ENCODE measurements at places on chromosomes 2 and 18.

GRCh38 chr18:25360301-25360899, 8.4 kb upstream of the ZNF521 start:
- DNase-seq: no peak

GRCh38 chr2:172985139-172985892, 90.3 kb upstream of the MAP3K20 start:
- DNase-seq: peak; percentile 70

DNA sequence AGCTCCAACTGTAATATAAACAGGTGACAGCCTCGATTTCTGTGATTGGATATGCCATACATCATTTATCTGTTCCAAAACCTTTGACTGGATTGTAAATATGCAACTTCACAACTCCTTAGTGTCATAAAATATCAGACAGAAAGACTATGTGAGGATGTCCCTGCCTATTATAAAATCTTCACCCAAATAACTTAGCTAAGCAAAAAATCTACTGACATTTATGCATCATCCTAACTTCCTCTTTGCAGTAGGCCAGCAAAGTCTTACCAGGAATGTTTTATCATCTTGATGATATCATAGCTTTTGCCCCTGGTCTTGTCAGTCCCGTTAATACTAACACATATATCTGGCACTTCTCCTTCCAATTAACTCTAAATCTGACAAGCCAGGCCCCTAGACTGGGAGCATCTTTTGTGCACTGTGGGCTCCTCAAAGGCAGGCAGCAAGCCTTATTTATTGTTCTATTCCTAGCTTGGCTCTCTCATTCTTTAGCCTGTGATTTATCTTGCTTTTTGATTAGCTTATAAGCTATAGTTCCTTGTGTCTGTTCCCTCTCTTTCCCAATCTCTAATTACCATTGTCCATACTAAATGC, 356.5 kb upstream of the HNMT start:
- DNase-seq: no peak

- DNase-seq: peak; percentile 32
Observed at GRCh38 chr2:121502781-121503180, 27.9 kb upstream of the RNU4ATAC start.

DNA sequence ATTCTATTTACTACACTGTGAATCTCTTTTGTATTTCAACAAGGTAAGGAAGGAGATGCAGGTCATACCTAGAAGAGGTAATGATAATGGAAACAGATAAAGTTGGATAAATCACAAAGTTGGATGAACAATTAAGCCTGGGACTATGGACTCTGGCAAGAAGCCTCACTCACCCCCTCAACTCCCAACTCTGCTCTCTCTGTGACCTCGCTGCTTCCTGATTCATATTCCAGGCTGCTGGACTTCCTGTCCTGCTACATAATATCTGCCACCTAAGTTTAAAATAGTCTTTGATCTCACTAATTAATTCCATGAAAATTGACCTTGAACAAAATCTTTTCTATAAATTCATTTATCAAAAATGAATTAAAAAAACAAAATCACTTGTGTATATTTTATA, 215.3 kb downstream of the CALCRL start:
- peak; percentile 54 for DNase-seq

Measured in dermis blood vessel endothelial cell (primary cell).